Calu3 (cell line): ENCODE measurements at places on chromosomes 13 and 19. TPM values are rescaled to one million over a fixed set of nuclear protein-coding genes. Genes with fewer than 3 reads are reported as not detected.

KLF5 gene
- total RNA-seq: 121 and 136 TPM in 2 replicates

DNA sequence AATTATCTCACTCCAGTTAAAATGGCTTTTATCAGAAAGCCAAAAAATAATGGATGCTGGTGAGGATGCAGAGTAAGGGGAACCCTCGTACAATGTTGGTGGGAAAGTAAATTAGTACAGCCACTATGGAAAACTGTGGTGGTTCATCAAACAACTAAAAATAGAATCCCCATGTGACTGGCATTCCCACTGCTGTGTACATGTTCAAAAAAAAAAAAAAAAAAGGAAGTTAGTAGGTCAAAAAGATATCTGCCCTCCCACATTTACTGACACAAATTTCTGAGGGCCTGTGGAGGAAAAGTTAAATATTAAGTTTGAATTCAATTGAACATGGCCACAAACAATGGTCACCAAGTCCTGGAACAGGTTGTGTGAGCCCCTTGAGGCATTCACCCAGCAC, 9.8 kb upstream of the ZSCAN5A start:
- DNase-seq: no peak

GRCh38 chr19:11136400-11137101, 19.0 kb downstream of the SPC24 start:
- no peak for DNase-seq

DNA sequence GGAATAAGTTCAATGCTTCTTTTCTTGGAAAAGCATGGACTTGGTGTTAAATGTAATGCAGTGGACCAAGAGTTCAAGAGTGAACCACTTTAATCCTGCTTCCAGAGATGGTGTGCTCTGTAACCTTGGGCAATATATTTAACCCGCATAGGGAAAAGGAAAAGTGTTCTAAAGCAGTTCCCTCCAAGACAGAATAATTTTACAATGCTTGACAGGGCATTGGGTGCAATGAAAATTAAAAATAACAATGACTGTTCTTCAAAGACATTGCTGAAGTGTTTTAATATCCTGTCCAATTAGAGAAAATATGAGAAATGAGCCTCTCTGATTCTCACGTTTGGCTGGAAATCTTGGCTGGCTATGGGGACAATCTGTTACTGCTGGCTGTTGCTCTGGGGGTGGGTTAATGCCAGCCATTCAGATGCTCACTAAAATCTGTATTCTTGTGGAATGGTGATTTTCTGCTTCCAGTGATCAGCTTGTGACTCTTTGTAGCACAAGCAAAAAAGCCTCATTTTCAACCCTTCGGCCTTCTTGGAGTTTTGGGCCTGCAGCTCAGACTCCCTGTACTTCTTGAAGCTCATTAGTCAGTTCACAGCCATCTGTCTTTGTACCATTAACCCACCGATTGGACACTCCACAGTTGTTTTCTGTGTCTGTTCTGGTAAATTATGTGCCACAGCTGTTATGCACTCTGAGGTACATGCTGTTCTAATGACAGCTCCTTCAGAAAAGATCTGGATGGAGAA, 310.6 kb downstream of the LMO7 start:
- DNase-seq: no peak

DNA sequence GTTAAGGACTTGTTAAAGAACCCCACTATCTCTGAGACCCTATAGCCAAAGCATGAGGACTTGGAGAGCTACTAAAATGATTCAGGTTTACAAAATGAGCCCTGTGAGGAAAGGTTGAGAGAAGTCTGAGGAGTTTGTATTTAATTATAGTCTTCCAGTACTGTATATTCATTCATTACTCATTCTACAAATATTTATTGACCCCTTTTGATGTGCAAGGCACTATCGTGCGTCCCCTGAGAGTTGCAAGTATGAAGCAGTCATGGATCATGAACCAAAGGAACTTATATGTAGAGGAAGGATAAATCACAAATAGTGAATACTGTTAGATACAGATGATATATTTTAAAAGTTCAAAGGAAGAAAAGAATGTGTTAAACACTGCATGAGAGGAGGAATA, 84.4 kb downstream of the DNAJC15 start:
- no peak for DNase-seq

- no peak for DNase-seq
Measured at GRCh38 chr13:75365724-75366173, 116.2 kb downstream of the TBC1D4 start.

DNA sequence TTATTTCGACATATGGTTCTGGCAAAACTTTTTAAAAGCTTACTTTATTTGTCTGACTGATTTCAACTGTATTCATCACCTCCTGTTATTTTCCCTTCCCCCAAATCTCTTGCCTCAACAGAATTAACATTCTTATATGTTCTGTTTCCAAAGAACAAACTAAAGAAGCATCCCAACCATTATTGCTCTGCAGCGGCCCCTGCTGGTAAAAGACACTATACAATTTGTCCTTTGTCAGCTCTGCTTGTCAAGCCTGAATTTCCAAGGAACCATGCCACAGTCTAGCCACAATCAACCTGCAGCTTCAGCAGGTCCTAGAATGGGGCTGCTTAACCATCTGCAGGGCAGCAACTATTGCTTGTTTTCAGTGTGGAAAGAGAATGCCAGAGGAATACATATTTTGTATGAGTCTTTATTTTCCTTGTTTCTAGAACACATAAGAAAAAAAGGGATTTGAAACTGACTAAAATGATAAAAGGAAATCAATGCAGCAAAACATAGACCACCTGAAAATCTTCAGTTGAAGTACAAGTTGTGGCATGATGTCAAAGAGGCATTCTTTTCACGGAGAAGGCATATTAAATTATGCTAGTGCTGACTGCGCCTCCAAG, 845.3 kb downstream of the DIAPH3 start:
- peak; percentile 52 for DNase-seq
